ENCODE measurements at places on chromosomes 16 and 17.

DNA sequence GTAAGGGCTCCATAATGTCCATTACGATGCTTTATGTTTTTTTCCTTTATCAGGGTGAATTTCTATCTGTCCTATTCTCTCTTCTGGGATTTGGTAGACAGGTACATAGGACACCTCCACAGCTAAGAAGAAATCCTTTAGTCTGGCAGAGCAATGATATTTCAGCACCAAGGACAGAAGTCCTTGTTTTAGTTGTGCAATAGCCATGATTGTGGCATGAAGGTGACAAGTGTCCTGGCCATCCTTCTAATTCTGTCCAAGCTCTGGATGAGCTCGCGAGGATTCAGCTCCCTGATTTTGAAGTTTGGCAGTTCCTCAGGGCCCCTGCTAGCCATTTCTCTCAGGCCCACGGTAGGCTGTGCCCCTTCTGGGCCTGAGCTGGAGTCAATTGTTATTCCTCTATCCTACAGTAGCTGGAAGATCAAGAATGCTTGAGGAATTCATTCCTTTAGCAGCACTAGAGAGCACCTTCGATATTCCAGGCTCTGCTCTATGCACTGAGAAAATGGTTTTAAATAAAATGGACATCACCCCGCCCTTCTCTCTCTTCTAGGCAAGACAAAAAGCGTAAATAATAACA, 320.8 kb downstream of the XYLT1 start:
- no peak for DNase-seq

DNA sequence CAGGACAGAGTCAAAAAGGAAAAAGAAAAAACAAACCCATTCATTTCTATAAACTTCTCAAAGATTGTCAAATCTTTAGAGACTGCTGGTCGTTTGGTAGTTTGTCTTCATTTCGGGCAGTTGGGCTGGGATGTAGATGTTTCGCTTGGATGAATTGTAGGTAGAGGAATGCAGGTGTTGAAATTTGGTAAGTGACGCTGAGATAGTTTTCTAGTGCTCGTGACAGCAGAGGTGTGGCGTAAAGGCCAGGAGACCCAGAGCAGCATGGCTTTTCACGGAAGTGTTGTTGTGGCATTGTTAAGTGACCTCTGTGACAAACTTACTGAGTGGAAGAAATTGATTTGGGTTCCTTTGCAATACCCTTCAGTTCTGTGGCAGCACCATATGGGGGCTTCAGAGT, 78.2 kb upstream of the CLEC18A start:
- no peak for DNase-seq

DNA sequence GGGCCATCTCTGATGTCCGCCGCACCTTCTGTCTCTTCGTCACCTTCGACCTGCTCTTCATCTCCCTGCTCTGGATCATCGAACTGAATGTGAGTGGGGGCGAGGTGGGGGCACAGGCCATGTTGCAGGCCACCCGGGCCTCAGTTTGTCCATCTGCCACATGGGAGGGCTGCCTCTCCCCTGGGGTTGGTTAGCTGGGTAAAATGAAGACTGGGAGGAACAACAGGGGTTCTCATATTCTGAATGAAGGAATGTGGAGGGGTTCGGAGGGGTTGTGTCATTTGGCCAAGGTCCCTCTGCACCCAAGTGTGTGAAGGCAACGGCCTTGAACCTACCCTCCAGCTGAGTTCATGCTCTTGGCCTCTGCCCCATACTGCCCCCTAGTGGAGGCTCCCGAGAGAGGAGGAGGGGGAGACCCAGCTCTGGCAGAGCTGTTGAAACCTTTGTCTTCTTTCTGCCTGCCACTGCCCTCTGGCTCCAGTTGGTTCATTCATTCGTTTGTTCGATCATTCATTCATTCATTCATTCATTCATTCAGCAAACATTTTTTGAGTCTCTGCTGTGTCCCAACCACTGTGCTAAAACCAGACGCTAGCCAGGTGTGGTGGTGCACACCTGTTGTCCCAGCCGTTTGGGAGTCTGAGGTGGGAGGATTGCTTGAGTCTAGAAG, 11.4 kb upstream of the TCAP start:
- no peak for DNase-seq

DNA sequence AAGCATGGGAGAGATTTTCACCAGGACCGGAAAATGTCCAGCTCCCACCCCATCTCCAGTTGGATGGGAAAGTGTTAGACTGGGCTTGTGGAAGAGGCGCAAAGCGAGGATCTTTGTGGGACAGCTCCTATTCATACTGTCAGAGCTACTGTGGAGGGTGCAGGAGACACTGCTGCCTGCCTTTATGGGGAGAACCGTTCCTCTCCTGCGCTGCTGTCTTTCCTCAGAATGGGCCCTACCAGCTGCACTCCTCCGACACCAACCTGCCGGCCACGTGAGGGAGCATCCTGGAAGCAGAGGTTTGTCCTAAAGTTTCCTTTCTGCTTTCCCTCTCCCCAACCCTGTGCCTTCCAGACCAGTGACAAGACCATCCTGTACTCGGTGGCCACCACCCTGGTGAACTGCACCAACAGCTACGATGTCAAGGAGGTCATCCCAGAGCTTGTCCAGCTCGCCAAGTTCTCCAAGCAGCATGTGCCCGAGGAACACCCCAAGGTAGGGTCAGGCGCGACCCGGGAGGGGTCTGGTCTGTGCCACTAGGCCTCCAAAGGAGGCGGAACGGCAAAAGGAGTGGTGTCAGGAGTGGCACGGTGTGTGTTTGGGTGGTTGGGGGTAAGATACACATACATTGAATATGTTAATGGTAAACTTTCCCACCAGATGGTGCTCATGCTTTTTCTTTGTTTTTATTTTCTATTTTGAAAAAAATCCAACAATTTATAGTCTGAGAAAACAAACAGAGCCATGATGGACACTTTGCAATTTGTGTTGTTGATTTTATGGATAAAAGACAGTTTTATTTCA, 23.0 kb downstream of the SLC35G3 start:
- peak; percentile 15 for DNase-seq

DNA sequence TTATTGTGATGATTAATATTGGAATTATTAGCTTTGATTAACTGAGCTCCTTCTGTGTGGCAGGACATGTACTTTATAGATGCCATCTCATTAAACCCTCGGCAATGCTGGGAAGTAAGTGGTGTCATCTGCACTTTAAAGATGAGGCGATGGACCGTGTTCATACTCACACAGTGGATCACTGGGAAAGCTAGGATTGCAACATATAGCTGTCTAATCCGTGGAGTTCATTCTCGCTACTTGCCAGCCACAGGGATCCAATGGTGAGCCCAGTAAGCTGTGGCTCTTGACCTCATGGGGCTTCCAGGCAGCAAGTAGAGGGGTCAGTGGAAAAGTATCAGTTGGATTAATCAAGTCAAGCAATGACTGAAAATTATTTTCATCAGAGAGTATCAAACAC, 587.9 kb downstream of the CDH13 start:
- no peak for DNase-seq

DNA sequence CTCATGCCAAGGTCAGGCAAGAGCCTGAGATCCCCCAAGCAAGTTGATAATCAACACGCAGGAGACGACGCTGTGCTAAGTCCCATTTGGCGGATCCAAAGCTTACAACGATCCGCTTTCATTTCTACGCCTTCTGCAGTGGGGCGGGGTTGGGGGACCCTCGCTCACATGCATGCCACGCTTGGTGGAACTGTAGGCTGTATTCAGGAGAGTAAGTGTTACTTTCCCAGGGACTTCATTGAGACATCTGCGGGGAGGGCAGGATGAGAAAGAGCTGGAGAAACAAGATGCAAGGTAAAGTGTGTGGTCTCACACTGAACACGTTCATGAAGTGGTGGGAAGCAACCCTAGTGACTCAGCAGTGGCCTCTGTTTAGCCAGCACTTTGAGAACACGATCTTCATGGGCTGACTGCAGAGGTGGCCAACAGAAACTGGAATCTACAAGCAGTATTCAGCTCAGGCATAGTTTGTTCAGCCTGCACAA, 100.5 kb downstream of the XYLT1 start:
- DNase-seq, result no peak

- no peak for DNase-seq
These were observed 18.9 kb upstream of the P2RX1 start for GRCh38 chr17:3935140-3935542.

- no peak for DNase-seq
These were observed 950 bp downstream of the KLHDC4 start for GRCh38 chr16:87764600-87765472.

- no peak for DNase-seq
These were observed 1.7 kb upstream of the GJD3 start for GRCh38 chr17:40366076-40366860.

Measured in stromal cell of bone marrow (primary cell).